Endodermal cell (in vitro differentiated cells): ENCODE measurements at places on chromosomes 11 and 22. TPM values are rescaled to one million over a fixed set of nuclear protein-coding genes. Genes with fewer than 3 reads are reported as not detected.

DNA sequence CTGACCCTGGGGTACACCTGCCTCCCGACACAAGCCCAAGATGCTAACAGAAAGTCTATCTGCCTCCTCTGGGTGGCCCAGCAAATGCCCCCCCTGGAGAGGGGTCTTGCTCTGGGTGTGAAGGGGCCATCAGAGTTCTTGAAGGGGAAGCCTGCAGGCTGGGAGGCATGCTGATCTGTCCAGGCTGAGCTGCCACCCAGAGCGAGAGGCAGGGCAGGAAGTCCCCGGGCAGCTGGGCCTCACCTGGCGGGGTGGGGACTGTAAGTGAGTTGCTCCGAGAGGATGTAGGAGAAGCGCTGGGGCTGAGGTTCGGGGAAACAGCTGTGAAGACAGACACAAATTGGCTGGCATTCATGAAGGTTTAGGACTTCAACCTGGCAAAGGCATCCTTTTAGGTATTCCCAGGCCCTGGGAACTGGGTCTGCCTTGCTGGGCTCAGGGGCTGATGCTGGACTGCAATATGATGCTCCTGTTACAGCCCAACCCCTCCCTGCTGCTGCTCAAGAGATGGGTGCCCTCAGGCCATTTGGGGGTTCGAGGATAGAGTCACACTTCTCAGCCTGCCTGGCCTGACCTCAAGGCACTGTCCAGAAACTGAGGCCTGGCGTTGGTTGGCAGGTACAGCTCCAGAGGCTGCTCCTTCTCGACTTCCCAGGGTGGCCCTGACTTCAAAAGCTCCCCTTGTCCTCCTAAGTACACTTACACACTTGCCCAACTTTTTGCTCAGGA, 60.2 kb upstream of the LYVE1 start:
- no peak for DNase-seq

- no peak for DNase-seq
Measured at GRCh38 chr11:95547976-95548375, 241.6 kb downstream of the FAM76B start.

DNA sequence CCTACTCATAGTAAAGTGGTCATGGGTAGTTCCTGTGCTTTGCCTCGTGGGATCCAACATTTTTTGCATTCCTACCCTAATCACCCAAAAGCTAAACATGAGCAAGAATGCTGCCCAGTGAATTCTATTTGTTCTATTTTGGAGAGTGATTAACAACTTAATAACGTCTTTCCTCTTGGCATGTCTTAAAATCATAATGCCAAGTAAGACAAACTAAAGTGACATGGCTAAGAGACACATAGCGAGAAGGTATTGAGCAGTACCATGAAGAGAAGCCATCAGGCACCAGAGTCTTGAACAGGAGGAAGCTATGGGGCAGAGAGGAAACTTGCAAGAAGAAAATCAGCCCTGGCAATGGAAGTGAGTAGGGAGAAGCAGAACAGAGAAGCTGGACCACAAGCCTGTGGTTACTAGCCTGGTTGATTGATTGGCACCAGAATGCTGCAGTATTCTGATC, 32.0 kb downstream of the EXPH5 start:
- no peak for DNase-seq

DNA sequence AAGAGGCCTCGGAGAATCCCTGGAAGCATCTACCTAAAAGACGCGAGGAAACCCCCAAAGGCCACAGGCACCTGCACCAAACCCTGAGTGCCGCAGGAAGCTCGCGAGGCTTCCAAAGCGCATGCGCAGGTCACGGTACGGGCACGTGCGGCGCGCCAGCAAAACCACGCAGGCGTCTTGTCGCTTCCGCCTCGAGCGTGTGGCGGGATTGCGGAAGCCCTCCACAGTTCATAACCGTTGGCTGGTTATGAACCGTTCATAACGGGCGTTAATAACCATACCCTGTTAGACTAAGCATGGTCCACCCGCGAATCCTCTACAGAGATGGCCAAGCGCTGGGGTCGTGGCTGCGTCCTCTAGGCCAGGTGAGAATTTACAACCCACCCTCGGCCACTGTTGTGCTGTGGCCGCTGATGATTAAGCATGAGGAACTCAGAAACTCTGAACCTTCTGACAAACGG, 46.4 kb downstream of the MORC2 start:
- DNase-seq = no peak

DNA sequence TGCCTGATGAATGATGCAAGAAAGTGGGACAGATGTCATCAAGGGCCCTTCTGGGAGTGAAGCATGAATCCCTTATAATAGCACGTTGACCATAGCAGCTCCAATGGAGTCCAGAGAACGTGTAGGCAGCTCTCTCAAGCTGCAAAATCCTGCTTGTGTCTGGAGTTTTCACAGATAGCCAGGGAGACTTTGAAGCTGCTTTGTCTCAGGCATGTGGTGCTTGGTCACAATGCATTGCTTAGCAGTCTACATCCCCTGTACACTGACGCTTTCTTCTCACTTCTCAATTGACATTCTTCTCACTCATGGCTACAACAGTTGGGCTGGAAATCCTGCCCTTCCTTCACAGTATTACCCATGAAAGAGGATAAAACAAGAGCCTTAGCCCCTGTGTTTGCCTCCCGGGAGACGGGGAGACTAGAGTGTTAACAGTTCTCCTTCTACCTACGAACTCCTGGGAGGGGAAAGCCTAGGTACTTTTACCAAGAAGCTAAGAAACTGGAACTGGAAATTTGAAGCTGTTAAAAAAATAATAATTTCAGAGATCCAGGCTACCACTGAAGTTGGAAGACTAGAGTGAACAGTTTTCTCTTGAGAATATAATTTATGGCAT, 20.7 kb upstream of the MMP7 start:
- no peak for DNase-seq

DNA sequence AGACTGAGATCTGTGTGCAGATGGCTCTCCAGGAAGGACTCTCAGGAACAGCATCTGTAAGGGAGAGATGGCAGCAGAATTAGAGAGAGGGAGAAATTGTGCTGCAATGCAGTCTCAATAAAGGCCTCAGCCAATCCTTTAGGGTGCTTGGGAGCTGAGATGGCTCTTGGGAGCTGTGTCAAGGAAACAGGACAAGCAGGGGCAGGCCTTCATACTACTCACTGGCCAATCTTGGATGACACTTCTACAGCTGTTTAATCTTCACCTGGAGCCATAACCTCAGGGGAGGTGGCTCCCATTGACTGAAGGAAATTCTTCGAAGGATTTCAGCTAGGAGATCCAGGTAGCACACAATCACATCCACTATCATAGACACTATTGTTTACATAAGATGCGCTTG, 10.0 kb downstream of the OR5B21 start:
- DNase-seq = peak; percentile 44

DNA sequence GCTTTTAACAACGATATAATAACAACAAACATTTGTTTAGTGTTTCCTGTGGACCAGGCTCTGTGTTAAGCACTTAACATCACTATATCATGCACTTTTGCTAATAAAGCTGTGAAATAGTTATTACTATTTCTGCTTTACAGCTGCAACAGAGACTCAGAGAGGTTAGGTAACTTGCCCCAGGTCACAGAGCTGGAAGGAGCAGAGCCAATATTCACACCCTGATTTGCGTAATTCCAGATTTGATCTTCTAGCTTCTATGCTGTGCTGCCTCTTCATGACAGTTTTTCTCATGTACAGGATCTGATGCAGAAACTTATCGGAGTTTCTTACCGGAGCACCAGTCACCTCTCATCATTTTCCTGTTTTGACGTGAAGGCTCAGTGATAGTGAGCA, 33.6 kb upstream of the EHF start:
- DNase-seq = no peak

GRCh38 chr11:12693479-12694182, 19.4 kb downstream of the TEAD1 start:
- peak; percentile 62 for DNase-seq

DNA sequence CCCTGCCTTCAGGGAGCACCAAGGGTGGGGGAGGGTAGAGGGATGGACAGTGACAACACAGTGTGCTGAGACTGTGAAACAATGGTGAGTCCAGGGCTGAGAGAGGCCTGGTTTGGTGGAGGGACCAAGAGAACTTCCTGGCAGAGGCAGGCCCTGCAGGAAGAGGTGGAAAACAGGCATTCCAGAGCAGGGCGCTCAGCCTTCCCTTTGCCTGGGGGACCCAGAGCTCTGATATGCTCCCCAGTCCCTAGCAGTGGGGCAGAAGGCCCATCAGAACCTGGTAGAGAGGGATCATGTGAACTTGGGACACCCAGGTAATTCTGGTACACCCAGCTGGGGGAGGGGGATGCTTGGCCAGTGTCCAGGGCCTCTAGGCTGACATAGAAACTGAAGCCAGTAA, 17.2 kb upstream of the UVRAG start:
- no peak for DNase-seq

DNA sequence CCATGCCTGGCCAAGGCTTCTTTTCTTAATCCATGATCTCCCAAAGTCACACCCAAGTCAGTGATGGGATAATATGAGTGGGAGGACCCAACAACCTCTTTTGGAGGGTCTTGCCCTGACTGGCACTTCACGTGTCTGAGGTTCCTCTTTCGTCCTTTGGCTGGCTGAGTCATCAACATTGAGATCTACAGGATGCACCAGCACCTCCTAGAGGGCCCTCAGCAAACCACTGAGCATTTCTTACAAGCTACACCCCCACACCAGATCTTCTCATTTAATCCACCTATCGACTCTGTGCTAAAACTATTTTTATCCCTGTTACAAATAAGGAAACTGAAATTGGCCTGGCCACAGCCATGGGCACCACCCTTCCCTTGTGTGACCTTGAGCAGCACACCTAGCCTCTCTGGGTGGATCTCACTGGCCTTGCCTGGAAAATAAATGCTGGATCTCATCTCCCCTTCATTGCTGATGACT, 63.4 kb downstream of the FLI1 start:
- peak; percentile 80 for DNase-seq

DNA sequence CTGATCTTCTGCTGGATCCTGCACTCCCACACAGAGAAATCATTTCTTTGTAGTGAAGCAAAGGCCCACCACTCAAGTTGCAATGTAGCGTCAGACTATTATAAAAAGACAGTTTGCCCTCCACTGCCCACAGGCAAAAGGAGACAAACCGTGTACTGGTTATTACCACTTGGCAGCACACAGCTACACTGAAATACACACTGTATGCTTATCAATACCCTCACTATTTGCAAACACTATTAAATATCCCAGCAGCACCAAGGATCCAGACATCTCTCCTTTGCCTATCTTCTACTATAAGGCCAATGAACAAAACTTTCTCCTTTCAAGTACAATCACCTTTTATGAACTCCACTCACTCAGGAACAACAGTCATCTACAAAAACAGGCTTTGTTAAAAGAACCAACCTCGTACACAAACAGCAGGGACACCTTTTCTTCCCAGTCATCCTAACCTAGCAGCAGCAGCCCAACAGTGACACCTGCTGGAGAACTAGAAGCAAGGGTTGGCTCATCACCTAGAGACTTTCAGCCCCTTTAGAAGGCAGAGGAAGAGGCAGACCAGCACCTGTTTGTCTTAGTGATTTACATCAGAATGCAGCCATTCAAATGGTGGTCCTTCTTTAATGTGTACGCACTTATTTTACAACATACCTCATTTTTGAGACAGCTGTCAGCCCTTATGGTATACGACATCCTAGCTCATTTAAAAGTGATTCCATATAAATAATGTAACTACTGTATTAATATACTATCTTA, 56.1 kb downstream of the AMBRA1 start:
- DNase-seq = peak; percentile 93

DNA sequence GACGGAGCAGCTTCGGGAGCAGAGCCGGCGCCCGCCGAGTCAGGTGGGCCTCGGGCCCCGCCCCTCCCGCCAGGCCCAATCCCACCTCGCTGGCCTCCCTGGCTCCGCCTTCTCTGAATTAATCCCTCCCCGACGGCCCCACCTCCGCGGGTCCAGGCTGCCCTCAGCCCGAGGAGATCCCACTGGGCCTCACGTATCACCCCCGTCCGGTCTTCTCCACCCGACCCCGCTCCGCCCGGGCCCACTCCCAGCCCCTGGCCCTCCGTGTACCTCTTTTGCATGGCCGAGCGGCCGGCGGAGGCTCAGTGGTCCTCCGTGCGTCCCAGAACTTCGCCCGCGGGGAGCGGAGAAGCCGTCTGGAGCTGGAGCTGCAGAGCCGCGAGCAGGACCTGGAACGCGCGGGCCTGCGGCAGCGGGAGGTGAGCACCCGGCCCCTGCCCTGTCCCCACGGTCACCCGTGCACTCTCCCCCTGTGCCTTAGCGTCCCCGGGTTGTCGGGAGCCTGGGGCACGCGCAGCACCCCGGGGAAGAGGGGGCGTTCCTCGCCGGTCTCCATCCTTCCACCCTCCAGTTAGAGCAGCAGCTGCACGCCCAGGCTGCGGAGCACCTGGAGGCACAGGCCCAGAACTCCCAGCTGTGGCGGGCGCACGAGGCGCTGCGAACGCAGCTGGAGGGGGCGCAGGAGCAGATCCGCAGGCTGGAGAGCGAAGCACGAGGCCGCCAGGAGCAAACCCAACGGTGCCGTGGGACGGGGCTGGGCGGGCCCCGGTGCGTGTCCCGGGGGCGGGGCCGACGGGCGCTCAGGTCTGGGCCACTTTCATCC, 2.2 kb upstream of the CD151 start:
- DNase-seq = peak; percentile 96

DNA sequence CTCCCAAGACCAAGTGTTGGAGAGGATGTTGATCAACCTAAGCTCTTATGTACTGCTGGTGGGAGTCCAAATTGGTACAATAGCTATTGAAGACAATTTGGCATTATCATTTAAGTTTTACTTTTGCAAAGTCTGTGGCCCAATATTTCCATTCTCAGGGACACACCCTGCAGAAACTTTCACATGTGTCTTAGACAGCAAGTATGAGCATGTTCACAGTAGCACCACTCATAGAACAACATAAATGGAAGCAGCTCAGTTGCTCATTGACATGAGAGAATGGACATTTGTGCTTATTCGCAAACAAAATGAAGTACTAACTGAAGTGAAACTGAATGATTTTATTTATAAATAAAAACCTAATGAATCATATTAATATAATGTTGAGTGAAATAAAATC, 135.5 kb downstream of the NOX4 start:
- DNase-seq = no peak

DNA sequence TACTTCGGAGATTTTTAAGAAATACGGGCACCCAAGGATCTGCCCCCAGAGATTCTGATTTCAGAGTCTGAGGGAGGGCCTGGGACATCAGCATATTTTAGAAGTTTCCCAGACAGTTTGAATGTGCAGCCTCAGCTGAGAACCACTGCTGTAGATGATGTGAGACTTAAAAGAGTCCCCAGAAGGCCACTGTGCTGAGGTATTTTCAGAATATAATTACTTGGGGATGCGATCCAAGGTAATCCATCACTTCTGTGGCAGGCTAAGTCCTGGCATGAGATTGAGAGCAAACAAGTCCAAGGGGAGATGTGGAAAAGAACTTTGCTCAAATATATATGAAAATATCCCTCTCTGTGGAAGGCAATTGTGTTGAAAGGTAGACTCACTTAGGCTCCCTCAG, 48.3 kb upstream of the AMOTL1 start:
- no peak for DNase-seq

DNA sequence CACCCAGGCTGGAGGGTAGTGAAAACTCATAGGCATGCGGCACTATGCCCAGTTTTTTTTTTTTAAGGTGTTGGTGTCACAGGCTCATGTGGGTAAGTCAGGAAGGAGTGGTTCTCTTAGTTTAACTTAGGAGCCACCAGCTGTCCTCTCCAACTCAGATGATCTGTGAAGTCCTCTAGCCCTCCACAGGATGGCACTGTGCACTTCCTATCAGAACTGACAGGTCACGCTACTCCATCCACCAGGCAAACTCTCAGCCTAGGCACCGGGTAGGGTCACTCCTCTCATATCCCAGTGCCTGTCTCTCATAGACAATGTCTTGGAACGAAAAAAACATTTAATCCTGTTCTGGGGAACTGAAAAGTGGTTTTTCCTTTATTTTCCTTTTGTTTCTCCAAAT, 16.5 kb downstream of the NAP1L4 start:
- DNase-seq = peak; percentile 79

KCNE3 gene
- 1.5 to 4.6 TPM (median 3.6 TPM) in 3 replicates for total RNA-seq

GRAP2 gene
- total RNA-seq = 0.09 to 0.90 TPM (median 0.11 TPM) in 3 replicates

PYGM gene
- total RNA-seq = 1.2 to 2.4 TPM (median 2.1 TPM) in 3 replicates

OR4C46 gene
- total RNA-seq = not detected in 3 replicates
